Epithelial cell of esophagus (primary cell): ENCODE measurements at places on chromosomes 7 and 10.

DNA sequence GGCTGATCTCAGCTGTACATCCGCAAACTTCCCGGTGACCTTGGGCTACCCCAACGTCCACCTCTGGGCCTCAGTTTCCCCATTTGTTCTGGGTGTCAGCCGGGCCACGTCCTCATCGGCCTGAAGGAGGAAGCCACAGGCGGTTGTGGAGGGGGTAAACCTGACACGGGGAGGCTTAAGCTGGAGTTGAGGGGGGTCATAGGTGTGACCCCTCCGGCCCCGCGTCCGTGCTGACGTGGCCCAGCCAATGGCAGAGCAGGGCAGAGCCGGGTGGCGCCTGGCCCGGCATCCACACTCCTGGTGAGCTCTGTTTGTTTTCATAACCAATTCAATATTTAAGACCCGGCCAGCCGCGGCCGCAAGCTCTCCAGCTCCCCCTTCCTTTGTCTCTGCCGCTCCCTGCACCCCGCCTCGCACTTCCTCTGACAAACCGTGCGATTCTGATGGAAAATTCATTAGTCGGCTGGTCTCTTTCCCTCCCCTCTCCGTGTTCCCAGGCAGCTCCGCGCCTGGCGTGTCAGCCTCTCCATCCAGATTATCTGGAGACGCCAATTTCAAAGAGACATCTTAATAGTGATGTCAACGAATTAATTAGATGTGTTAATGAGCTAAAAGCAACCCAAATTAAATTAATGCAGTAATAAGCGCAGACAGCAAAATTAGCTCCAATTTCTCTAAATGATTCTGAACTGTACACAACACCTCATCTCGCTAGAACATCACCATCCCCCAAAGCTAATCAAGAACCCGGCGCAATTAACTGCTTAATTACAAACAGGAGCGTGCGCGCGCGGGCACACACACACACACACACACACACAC, 55.4 kb downstream of the MICALL2 start:
- no peak for DNase-seq

DNA sequence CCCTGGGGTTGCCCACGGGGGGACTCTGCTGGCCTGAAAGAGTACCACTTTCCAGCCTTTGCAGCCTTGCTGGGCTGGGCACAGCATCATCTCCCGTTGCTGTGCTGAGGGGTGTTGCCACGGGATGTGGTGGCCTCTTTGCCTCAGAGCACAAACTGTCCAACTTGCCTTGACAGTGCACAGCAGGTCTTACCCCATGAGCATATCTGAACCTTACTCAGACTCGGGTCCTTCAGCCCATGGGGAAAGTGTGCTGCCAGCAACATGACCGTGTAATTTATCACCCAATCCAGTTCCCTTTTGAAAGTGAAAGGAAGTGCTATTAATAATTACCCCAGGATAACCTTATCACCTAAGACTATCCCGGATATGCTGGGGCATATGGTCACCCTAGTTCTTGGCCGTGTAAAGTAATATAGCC, 46.8 kb downstream of the TBXAS1 start:
- DNase-seq, result no peak

DNA sequence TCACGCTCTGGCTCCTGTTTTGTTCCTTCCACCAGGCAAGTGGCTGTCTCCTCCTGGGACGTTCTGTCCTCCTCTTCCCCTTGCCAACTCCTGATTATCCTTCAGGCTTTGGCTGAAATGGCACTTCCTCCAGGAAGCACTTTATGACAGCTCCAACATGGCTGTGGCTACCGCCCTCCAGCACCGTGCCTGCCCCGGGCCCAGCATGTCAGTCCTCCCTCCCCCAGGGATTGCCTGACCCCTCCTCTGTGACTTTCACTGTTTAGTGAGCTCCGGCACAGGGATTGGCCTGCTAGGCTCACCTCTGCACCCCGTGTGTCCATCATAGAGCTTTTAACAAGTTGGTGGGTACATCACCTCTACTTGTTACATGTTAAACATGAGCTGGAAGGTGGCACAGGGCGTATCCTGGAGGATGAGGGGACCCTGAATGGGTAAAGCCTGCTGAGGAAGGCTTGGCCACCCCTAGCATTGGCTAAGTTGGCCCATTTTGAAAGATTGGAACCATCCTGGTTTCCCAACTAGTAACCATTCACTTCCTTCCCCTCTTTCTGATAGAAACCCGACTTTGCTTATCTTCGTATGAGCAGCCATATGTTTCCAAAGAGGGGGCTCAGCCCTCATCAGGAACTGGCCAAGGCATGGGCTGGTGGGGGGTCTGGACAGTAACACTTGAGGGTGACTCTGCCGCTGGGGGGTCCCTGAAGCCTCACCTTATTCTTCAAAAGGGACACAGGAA, 10.5 kb upstream of the ADAMTS14 start:
- DNase-seq, result no peak

DNA sequence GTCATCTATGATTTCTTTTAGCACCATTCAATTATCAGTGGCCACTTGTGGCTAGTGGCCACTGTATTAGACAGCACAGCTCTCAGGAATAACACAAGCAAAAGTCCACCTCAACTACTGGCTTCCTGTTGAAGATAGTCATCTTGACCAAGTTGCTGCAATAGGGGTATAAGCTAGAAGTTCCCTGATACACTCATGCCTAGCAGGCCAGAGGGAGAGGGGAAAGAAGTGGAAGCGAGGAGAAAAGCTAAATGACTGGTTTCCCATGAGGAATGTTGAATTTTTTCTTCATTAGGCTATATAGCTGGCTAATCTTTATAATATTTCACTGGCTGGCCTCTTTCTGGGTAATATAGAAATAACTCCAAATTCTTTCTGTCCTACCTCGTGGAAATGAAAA, 327.5 kb upstream of the MEOX2 start:
- no peak for DNase-seq

GRCh38 chr7:115462301-115463015, 540.6 kb downstream of the MDFIC start:
- no peak for DNase-seq

DNA sequence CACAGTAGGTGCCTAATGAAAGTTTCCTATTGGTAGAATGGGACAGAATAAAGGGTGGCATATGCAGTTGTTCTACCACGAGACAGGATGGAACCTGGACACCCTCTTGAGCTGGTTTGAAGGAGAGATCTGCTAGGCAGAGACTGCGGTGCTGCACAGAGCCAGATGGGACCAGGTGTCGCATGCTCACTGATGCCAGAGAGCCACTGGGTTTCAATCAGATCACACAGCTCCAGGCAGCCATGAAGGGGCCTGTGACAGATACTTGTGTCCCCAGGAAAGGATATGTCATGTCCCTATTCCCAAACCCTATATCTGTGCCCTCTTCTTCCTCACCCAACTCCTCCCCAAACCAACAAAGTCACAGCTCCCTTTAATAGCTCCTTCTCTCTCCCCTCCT, 235.7 kb downstream of the PRPF18 start:
- DNase-seq, result no peak

GRCh38 chr10:69457771-69458237, 6.5 kb downstream of the TSPAN15 start:
- DNase-seq, result peak; percentile 49

- DNase-seq, result peak; percentile 82
Measured at GRCh38 chr7:108442039-108442568, 14.1 kb downstream of the NRCAM start.

DNA sequence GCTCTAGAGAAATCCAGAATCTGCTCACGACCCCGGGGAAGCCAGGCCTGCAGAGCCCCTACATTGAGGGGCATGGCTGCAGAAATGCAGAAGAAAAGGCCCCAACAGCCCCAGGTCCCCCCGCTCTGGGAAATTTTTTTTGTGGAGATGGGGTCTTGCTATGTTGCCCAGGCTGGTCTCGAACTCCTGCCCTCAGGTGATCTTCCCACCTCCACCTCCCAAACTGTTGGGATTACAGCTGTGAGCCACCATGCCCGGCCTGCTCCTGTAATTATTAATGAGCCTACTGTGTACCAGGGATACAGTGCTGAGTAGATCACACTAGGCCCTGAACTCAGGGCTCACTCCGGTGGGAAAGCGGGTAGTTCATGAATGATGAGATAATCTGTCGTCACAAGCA, 29.9 kb downstream of the TNRC18 start:
- DNase-seq, result no peak

DNA sequence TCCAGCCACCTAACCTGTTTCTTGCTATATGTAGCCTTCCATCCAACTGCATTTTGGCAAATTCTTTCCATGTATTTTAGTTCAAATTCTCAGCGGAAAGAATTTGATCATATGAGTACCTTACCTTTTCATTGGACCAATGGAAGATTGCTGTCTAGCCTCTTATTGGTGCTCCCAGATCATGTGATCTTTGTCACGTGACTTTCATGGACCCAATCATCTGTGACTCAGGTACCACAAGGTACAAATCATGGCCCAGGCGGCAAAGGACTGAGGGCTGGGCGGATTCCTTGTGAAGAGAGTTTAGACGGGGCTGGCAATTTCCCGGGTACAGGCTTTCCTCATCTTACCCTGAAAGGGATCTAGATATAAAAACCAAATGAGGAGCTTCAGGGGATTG, 85.9 kb upstream of the TBX20 start:
- DNase-seq, result no peak

DNA sequence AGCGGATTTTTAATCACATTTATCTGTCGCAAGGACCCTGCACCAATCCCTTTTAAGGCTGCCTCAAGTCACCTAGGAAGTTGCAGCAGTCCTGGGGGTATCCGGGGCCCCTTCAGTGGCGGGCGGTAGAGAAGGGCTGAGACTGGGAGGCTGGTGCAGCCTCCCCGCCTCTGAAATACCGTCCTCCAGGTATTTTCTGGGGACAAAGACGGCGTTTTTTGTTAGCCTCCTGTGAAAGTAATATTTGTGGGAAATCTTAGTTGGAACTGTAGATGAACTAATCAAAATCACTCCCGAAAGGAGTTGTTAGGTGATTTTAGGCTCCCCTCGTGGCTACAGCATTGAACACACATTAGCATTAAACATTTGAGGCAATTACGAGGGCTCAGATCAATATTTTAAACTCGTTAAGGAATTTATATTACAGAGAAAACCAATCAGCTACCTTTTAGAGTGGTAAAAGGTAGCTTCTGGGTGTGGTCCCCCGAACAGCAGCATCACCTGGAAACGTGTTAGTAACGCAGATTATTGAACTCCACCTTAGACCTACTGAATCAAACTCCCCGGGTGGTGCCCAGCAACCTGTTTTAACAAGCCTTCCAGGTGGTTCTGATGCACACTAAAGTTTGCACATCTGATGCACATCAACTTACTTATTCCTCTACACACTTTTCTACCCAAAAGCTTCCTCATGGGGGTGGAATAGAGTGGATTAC, 530 bp upstream of the ANXA7 start:
- DNase-seq, result peak; percentile 84

GRCh38 chr7:108077709-108078108, 52.5 kb downstream of the LAMB4 start:
- no peak for DNase-seq

DNA sequence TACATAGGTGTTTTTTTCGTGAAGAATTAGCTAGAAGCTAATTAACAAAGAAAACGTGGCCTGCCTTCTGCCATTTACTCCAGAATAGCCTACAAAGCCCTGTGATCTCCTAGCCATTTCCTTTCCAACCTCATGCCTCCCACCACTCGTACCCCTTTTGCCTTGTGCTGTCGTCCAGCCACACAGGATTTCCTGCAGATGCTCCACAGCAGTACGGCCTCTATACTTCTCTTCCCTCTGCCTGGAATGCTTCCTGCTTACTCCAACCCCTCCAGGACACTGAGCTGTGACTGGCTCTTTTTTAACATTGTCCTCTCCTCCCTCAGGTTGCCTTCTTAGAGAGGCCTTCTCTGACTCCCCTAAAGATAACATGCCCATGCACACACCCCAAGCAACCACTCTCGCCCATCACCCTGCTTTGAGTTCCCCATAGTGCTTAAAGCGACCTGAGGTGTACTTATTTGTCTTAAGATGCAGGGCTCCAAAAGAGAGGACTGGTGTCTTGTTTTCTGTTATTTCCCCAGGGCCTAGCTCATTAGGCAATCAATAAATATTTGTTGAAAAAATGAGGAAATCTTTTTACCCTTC, 32.7 kb downstream of the STK17A start:
- DNase-seq, result no peak

- DNase-seq, result no peak
Measured at GRCh38 chr7:20954711-20955619, 168.3 kb upstream of the SP8 start.

GRCh38 chr10:60446851-60447250, 57.2 kb upstream of the ANK3 start:
- DNase-seq, result peak; percentile 52

GRCh38 chr10:126104767-126105166, 208.4 kb downstream of the FANK1 start:
- no peak for DNase-seq

- no peak for DNase-seq
Measured at GRCh38 chr7:4207011-4207410, 475.1 kb upstream of the FOXK1 start.

DNA sequence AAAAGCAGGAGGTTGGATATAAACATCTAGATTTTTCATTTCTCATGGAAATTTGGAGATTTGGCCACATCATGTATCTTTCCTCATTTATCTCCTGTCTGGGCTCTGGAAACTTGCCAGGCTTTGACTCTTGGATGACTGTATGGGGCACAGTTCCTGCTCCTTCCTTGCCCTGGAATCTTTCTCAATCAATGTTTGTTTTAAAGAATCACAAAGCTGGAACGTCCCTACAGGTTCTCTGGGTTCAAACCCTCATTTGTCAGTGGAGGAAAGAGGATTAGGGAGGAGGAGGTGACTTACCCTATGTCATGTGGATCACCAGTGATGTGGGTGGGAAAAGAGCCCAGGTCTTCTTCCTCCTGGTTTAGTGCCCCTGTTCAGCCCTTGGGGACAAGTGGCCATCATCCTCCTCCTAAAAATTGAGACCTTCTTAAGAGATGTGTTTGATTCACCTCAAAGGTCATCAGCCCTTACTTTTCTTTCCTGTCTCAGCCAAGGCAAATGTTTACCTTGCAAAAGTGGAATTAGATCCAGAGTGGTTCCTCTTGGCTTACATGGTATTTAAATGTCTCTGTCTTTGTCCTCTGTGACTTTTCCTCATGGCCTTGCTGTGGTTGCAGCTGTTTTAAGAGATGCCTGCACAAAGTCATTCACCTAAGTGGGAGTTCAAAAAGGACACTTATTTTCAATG, 38.8 kb upstream of the PDZD8 start:
- DNase-seq, result peak; percentile 93

DNA sequence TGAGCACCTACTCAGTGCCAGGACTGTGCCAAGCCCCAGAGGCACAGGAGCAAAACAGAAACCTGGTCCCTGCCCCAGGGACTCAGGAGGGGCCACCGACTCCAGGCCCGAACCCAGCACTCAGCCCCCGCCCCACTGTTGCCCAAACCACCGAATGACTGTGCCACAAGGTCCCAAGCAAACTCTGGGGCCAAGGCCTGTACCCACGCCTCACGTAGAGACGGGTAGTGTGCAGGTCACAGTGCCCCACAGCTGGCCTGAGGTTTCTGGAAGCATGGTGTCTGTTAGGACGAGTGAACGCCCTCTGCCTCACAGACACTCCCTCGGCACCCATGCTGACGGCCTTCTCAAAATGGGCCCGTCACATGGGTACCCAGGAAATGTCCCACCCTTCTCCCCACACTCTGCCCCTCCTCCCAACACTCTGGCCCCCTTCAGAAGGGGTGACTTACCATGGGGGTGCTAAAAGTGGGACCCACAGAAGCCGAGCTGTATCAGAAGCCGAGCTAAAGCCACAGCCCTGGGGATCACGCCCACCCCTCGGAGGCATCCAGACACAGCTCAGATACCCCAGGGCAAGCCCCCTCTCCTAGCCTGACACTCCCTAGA, 44.2 kb downstream of the CTBP2 start:
- no peak for DNase-seq
